NCI-H460 (cell line): ENCODE measurements at places on chromosomes 7 and 10.
A peak's percentile ranks its signal among the peaks of the same experiment; 100 is the strongest.

DNA sequence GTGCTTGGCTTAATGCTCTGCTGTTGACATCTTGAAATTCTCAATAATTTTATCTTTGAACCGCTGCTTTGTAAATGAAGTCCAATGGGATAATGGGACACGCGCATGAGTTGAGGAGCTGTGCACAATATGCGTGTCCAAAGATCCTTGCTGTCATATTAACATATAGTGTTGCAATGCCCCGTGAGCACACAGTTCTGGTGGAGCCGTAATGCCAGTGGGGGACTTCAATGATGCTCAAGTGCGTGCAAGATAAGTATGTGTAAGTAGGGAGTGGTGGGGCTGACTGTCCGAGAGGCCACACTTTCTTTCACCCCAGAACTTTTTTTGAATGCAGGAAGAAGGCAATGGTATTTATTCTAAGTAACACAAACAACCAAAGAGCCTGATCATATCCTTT lies 77.4 kb upstream of the HPS1 start:
- no peak for DNase-seq

DNA sequence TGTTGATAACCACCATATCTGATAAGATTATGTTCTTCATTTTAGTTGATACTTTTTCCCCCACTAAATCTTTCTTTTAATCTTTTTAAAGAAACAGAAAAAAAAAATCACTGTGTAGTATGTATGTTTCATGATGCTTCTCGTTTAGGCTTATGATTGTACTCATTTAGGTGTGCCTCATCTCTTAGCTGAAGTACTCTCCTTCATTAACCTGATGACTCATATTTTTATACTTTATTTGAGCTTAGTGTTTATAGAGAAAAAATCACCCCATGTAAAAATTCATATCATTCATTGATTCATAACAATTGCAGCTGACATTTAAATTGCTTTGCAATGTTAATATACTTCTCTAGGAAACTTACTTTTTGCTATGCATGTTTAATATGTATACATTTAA lies 158.9 kb downstream of the MLLT10 start:
- DNase-seq: no peak

- DNase-seq: no peak
Observed at GRCh38 chr10:72855790-72856189, 37.7 kb upstream of the OIT3 start.

GRCh38 chr10:61130366-61130765 lies 186.4 kb upstream of the RHOBTB1 start:
- DNase-seq: no peak

- no peak for DNase-seq
Observed at GRCh38 chr7:67854221-67855178, 857.9 kb downstream of the TYW1 start.

- DNase-seq: no peak
Observed at GRCh38 chr7:65971021-65971420, 11.0 kb downstream of the GUSB start.

DNA sequence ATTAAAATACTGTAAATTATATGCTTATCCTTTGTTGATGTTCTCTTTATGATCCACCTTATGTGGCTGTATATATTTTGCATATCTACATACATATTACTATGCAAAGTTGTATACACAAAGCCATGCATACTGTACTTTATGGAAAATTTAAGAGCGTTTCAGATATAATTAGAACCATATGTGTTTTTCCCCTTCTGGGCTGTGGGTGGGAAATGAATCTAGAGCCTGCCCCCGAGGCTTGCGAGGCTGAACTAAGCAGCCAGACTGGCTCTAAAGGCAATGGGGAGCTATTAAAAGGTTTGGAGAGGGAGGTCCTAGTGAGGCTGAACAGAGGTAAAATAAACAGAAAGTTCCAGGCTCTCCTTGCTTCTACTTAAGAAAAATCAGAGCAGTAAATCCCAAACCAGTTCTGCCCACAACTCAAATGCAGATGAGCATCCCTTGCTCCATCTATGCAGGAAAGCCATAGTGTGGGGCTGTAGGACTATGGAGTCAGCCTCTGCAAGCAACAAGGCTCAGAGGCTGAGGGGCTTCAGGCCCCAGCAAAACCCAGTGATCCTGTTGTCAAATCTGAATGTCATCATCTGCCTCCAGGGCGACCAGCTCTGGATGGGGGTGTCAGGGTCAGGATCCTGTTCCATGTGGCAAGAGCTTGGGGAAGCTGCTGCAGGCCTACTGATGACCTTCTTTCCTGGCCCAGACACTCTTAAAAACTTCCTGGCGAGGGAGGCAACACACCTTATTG lies 14.1 kb upstream of the DDIT4 start:
- DNase-seq: peak; percentile 48

- DNase-seq: peak; percentile 18
Observed at GRCh38 chr10:127196282-127197153, at the start of gene INSYN2A. Gene INSYN2A (minus strand): TSS chr10:127196591. CDS start chr10:127176395, 20,196 bp downstream.

DNA sequence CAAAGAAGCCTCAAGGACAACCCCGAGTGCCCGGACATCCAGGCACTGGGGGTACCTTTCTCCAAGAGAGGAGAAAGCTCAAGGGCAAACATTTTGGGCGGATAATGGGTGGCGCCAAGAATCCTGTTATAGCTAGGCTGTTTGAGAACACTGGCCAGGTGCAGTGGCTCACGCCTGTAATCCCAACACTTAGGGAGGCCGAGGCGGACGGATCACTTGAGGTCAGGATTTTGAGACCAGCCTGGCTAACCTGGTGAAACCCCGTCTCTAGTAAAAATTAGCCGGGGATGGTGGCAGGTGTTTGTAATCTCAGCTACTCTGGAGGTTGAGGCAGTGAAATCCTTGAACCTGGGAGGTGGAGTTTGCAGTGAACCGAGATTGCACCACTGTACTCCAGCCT lies 25.2 kb upstream of the UNC5B start:
- DNase-seq: no peak

GRCh38 chr10:12388671-12389070 lies 39.3 kb downstream of the CAMK1D start:
- no peak for DNase-seq

DNA sequence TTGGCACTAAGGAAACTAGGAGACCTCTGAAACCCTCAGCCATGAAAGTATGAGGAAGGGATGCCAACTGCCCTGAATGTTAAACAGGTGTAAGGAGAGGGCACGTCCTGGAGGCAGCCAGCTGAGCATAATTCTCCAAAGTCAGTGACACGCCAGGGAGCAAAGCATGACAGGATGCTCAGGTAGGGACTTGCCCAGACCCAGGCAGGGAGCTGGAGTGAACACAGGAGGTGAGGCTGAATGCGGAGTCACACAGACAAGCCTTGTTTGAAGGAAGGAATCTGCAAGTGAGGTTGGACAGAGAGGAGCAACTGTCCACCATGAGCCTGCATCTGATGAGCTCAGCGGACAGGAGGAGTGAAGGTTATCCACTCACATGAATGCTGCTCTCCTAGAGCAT lies 41.5 kb downstream of the KLRG2 start:
- DNase-seq: no peak

- no peak for DNase-seq
Observed at GRCh38 chr10:43863859-43864591, 215.3 kb upstream of the ZNF32 start.

GRCh38 chr7:55509322-55509721 lies 63.0 kb downstream of the VOPP1 start:
- no peak for DNase-seq

DNA sequence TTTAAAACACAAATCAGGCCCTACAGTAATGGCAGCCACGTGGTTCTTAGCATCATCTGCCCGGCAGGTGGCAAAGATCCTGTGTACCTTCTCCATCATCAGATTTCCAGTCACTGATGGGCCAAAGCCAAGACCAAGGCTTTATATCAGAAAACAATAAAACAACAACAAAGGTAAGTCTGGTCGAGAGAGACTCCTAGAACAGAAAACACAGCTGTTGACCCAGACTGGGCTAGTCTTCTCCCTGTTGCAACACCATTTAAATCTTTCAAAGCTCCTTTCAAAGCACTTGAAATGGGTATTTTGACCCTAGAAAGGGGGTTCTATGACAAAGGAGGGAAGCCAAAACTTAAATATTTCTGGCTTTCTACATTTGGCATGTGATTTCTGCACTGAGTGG lies 285.6 kb downstream of the IPMK start:
- no peak for DNase-seq

DNA sequence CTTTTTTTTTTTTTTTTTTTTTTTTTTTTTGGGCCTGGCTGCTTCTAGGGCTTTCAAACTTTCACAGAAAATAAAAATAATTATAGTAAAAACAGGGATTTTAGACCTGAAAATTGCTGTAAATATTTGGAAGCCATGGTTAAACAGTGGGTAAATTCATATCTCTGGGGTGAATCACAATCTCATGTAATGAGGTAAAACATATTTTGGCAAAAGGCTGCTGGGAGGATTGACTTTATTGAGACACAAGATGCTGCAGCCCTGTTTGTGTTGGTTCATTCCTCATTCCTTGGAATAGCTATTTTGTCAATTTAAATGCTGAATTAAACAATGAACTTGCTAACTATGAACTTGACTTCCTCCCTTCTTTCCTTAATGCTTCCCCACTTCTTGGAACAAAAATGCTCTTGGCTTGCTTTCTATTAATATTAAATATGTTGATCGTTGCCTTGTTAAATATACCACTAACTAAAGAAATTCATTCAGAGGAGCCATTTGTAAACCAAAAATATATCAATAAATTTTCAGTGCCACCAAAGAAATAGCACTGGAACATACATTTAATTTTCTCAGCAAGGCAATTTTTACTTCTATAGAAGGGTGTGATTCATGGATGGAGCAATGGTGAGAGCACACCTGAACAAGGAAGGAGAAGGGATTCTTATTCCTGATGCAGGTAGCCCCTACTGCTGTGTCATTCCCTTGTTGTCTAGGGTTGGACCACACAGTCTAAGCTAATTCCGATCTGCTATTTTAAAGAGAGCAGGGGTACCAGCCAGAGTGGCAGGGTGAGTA lies 24.6 kb downstream of the AGK start:
- no peak for DNase-seq

- DNase-seq: no peak
Observed at GRCh38 chr7:42471573-42472174, 234.7 kb upstream of the GLI3 start.

GRCh38 chr10:128744092-128744491 lies 617.9 kb upstream of the MKI67 start:
- DNase-seq: no peak

DNA sequence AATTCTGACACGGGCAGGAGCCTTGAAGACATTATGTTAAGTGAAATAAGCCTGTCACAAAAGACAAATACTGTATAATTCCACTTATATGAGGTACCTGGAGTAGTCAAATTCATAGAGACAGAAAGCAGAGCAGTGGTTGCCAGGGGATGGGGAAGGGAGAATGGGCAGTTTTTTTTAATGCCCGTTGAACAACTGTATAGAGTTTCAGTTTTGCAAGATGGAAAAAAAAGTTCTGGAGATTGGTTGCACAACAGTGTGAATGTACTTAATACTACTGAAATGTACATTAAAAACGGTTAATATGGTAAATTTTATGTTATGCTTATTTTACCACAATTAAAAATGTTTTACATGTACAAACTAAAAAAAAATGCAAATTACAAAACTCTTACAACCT lies 63.6 kb upstream of the EFCAB10 start:
- no peak for DNase-seq

DNA sequence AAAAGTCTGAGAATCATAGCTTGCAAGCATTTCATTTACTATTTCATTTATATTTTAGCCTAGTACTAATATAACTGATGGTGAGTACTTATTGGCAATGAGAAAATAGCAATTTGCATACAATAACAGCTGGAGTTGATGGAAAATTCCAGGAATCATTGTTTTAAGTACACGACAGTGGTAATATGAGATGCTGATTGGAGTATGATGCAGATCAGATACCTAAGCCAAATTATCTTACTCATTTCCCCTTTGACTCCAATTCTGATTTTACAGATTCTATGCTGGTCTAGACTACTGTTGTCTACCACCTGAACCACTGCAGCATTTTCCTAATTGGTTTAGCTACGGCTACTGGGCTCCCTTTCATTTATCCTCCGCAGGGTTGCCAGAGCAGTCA lies 36.7 kb downstream of the GNG11 start:
- no peak for DNase-seq

- no peak for DNase-seq
Observed at GRCh38 chr10:7942316-7942715, 112.2 kb upstream of the GATA3 start.

- no peak for DNase-seq
Observed at GRCh38 chr10:114802177-114802576, 19.4 kb upstream of the FHIP2A start.

DNA sequence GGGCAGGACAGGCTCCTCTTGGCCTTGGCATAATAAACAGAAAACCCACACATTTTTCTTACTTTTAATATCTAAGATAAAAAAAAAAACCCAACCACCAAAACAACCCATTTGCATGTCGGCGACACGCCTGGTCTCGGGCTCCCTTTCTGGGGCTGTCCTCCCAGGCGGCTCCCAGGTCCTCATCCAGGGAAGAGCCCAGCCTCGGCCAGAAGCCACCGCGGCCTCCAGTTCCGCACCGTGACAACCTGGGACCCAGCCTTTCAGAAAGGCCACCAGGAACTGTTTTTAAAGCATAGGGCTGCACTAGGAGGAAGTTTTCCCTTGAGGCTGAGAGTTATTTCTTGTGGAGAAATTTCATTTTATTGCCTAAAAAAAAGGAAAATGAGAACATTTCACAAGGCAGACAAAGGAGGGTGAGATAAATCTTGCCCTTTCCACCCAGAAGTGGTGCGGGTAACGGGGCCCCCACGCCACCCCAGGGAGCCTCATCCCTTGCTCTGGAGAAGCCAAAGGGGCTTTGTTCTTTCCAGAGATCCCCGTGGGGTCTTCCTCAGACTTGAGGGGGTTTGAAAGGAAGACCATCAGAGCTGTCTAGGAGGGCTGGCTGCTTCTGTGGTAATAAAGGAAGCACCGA lies 39.2 kb upstream of the MKRN1 start:
- DNase-seq: no peak

GRCh38 chr7:81256991-81257390 lies 338.1 kb upstream of the SEMA3C start:
- DNase-seq: no peak

GRCh38 chr10:662686-663465 lies 26.6 kb downstream of the DIP2C start:
- DNase-seq: no peak

GRCh38 chr10:125605167-125605566 lies 77.8 kb downstream of the TEX36 start:
- DNase-seq: no peak
